Panc1 (cell line): ENCODE measurements at places on chromosomes 13 and 19. TPM values are rescaled to one million over a fixed set of nuclear protein-coding genes. Genes with fewer than 3 reads are reported as not detected.

Gene DPF1
- total RNA-seq, result 7.5 TPM

Gene CCDC9
- total RNA-seq, result 29.2 TPM

- H3K4me3 ChIP-seq, result no peak overlapping the region
- DNase-seq, result no peak
- no peaks in the 10 kb centered on the region for H3K4me1 ChIP-seq
- H3K27me3 ChIP-seq, result no peaks in the 10 kb centered on the region
- H3K27ac ChIP-seq, result no peak overlapping the region
Observed at GRCh38 chr19:31146015-31146414, 203.2 kb downstream of the TSHZ3 start.

DNA sequence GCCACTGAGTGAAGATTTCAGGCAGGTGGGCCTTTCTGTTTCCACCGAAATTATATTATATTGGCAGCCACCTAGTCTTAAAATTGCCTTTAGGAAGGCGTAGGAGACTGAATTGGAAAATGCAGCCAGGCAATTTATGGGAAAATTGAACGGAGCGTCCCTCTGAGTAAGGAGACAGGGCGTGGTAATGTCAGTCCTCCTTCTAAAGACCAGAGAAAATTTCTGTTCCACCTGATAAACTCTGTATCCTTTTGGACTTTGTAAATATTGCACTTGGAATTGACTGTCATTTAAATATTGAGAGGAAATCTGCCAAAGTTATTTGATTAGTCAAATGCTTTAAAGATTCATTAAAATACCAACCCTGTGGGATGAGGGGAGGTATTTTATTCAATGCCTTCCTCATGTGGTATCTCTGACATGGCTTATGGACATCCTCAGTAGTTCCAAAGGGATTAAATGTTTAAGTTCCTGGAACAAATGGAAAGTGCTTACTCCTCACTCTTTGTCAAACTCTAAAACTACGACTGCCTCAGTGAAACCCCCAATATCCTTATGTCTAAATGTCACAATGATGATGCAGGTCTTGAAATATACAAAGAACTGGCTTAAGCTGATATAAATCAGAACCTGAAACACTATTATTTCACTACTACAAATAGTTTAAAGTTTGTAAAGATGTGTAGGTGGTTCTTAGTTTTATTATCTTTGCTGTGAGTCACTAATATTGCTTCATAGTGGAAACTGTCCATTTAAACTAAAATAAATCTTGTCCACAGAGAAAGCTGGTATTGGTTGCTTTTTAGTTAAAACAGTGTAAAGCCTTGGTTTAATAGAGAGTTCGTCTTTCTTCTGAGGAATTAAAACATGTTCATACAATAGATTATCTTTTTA lies 203.2 kb downstream of the FGF14 start:
- H3K27me3 ChIP-seq, result no peaks in the 10 kb centered on the region
- H3K4me1 ChIP-seq, result no peaks in the 10 kb centered on the region
- no peak overlapping the region for H3K27ac ChIP-seq
- no peak overlapping the region for H3K4me3 ChIP-seq
- H3K36me3 ChIP-seq, result no peaks in the 10 kb centered on the region
- DNase-seq, result no peak

DNA sequence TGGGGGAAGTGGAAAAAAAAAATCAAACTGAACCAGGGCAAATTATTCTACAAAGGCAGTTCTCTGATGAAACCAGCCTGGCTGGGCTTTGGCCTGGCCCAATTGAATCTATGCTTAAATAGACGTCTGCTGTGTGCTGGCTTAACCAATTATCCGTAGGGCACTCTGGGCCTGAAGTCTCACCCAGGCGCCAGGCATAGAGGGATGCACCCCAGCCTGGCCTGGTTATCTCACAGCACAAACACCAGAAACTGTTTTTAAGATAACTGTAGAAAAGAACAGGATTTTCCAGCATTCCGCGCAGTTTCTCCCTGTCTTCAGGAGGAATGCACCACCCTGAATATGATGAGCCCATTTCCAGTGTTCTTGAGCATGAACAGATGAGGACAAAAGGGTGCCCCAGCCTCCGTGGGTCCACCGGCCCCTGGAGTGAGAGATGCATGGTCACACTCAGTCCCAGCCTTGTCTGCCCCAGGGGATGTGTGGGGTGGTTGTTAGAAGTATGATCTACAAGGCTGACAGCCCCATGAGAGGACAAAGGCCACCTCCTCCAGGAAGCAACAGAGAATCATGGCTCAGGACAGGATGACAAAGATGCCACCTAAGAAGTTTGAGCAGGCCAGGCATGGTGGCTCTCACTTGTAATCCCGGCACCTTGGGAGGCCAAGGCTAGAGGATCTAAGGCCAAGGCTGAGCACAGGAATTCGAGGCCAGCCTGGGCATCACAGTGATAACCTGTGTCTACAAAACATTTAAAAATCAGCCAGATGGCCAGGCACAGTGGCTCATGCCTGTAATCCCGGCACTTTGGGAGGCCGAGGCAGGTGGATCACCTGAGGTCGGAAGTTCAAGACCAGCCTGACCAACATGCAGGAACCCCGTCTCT lies 50.2 kb downstream of the PEPD start:
- no peaks in the 10 kb centered on the region for H3K4me1 ChIP-seq
- H3K36me3 ChIP-seq, result no peaks in the 10 kb centered on the region
- H3K4me3 ChIP-seq, result no peak overlapping the region
- no peak for DNase-seq
- no peak overlapping the region for H3K27ac ChIP-seq
- no peaks in the 10 kb centered on the region for H3K27me3 ChIP-seq
